Spinal cord (tissue), 10 donors: ENCODE measurements at places on chromosomes 3 and 15. TPM values are rescaled to one million over a fixed set of nuclear protein-coding genes. Genes with fewer than 3 reads are reported as not detected.

- H3K36me3 ChIP-seq = peaks cover 67% of the 10 kb centered on the region
- H3K27ac ChIP-seq = no peak overlapping the region
- peaks cover 22% of the 10 kb centered on the region for H3K4me1 ChIP-seq
- H3K4me3 ChIP-seq = no peak overlapping the region
- no peak for DNase-seq
Observed at GRCh38 chr15:65095011-65095746, 18.6 kb downstream of the KBTBD13 start.

DNA sequence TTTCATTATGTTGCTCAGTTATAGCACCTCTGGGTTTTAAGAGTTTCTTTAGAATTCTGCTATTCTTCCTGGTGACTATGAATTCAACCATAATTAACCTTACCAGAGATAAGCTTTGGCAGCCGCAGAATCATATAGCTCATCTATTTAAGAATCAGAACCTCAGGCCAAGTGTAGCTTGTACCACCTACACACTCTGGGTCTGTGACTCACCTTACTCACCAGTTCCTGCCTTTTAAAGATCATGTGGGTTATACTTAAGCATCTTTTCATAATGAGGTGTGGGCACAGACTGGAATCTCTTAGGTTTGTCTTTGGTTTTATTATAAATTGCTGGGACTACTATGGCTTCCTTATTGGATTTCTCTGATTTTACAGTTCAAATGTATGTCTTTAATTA lies 21.9 kb downstream of the CDV3 start:
- DNase-seq = no peak
- no peak overlapping the region for H3K27ac ChIP-seq
- no peaks in the 10 kb centered on the region for H3K36me3 ChIP-seq
- no peaks in the 10 kb centered on the region for H3K27me3 ChIP-seq

GRCh38 chr3:156978481-156978961 lies 152.4 kb downstream of the LEKR1 start:
- no peaks in the 10 kb centered on the region for H3K27me3 ChIP-seq
- H3K4me3 ChIP-seq = no peak overlapping the region
- DNase-seq = no peak
- H3K36me3 ChIP-seq = no peaks in the 10 kb centered on the region
- H3K4me1 ChIP-seq = no peaks in the 10 kb centered on the region
- H3K27ac ChIP-seq = no peak overlapping the region

DNA sequence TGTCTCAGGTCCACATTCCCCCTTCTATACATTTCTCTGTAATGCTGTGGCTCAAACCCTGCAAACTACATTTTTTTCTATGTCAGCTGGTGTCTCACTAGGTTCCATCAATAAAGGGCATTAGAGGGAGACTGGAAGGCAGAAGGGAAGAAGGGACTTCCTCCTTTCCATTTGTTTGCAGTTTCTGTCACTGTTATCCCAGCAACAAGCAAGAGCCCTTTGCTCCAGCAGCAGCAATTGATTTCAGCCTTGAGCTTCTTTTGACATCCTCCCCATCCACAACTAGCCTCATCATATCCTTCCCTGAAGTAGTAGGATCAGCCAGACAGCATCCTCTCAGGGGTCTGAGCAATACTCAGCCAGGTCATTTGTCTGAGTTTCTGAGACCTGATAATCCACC lies 5.3 kb upstream of the NCK1 start:
- H3K27ac ChIP-seq = no peak overlapping the region
- no peaks in the 10 kb centered on the region for H3K36me3 ChIP-seq
- H3K4me1 ChIP-seq = peaks cover 8% of the 10 kb centered on the region

GRCh38 chr3:48215876-48216275 lies 7.4 kb upstream of the CAMP start:
- H3K27ac ChIP-seq = peak overlapping the region; percentile 67
- H3K4me3 ChIP-seq = no peak overlapping the region
- H3K27me3 ChIP-seq = no peaks in the 10 kb centered on the region
- no peak for DNase-seq
- peaks cover 11% of the 10 kb centered on the region for H3K4me1 ChIP-seq

DNA sequence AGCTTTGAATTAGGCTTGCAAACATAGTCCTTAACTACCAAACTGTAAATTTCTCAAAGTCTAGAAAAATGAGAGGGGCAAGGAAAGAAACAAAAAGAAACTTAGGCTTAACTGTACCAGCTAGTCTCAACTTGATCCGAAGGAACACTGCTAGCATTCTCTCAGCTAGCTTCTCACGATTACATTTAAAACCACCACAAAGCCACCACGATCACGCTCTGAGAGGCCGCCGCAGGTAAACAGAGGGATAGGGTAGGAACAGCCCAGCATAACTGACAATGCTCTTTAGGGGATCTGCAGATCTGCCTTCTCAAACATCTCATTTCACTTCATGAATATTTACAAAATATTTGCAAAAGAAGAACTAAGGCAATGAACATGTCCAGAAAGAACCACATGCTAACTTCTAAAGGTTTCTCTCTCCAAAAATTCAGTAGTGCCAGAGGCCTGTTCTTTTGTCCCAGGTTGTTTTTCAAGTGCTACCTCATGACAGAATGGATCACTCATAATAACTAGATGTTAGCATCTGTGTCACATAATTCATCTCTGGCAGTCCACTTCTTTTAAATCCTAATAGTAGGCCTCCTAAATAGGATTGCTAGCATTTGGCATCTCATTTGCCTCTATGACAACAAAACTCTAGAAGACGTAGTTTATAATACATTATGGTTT lies 18.9 kb downstream of the VGLL4 start:
- peaks cover 4% of the 10 kb centered on the region for H3K36me3 ChIP-seq
- peaks cover 10% of the 10 kb centered on the region for H3K4me1 ChIP-seq
- no peak overlapping the region for H3K4me3 ChIP-seq
- DNase-seq = no peak

DNA sequence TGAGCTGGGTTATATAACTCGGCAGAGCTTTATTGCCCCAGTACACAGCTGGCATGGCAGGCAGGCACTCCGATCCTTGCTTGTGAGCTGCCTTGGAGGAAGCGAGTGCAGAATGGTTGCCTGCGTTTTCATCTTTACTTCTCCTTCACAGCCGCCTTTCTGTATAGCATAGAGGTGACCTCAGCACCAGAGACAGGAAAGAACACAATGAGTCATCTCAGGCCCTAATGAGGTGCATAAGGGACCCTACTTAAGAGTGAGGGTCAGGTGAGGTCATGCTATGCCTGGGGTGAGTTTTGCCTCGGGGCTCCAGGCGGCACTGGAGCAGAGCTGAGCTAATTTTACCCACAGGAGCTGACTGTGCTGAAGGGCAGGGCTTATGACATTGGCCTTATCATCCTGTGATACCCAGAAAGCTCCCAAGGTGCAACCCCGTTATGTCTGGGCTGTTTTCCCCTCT lies 43.5 kb downstream of the LPP start:
- H3K4me3 ChIP-seq = no peak overlapping the region
- no peaks in the 10 kb centered on the region for H3K27me3 ChIP-seq
- no peak for DNase-seq
- H3K27ac ChIP-seq = no peak overlapping the region

- H3K4me1 ChIP-seq = no peaks in the 10 kb centered on the region
- no peak overlapping the region for H3K4me3 ChIP-seq
- H3K27ac ChIP-seq = no peak overlapping the region
- H3K36me3 ChIP-seq = no peaks in the 10 kb centered on the region
- no peaks in the 10 kb centered on the region for H3K27me3 ChIP-seq
Observed at GRCh38 chr3:57726397-57726796, 29.7 kb upstream of the SLMAP start.

DNA sequence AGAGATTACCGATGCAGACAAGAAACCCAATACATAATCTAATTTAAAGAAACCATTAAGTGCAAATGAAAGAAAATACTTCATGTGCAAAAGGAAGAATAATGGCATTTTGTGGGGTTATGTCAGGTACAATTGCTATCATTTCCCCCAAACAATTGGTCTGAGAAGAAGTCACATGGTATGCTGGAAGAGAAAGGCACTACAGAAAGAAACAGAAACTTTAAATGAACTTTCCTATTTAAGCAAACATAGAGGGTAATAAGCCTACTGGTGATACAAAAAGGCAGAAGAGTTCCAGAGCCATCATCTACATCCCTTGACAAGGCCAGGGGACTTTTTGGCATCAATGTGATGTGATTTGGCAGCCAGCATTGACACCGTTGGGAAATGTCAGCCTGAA lies 302.4 kb upstream of the WNT5A start:
- no peak overlapping the region for H3K4me3 ChIP-seq
- H3K36me3 ChIP-seq = no peaks in the 10 kb centered on the region
- DNase-seq = no peak
- H3K27me3 ChIP-seq = no peaks in the 10 kb centered on the region
- no peaks in the 10 kb centered on the region for H3K4me1 ChIP-seq
- no peak overlapping the region for H3K27ac ChIP-seq

GRCh38 chr3:48446425-48447193 lies at the start of gene ATRIP:
Gene ATRIP, plus strand, starts transcription at chr3:48446737. Its CDS starts 109 bp downstream, at chr3:48446846.
- H3K4me3 ChIP-seq = peak within 1 kb of the TSS; percentile 79
- peak within 1 kb of the TSS; percentile 85 for H3K27ac ChIP-seq
- H3K4me1 ChIP-seq = peaks cover 21% of the 10 kb centered on the region
- H3K27me3 ChIP-seq = no peaks in the 10 kb centered on the region
- peaks cover 32% of the 10 kb centered on the region for H3K36me3 ChIP-seq

- H3K36me3 ChIP-seq = no peaks in the 10 kb centered on the region
- no peaks in the 10 kb centered on the region for H3K27me3 ChIP-seq
- DNase-seq = no peak
- no peak overlapping the region for H3K27ac ChIP-seq
- H3K4me3 ChIP-seq = no peak overlapping the region
Observed at GRCh38 chr15:48025118-48025517, 95.7 kb upstream of the SLC24A5 start.

DNA sequence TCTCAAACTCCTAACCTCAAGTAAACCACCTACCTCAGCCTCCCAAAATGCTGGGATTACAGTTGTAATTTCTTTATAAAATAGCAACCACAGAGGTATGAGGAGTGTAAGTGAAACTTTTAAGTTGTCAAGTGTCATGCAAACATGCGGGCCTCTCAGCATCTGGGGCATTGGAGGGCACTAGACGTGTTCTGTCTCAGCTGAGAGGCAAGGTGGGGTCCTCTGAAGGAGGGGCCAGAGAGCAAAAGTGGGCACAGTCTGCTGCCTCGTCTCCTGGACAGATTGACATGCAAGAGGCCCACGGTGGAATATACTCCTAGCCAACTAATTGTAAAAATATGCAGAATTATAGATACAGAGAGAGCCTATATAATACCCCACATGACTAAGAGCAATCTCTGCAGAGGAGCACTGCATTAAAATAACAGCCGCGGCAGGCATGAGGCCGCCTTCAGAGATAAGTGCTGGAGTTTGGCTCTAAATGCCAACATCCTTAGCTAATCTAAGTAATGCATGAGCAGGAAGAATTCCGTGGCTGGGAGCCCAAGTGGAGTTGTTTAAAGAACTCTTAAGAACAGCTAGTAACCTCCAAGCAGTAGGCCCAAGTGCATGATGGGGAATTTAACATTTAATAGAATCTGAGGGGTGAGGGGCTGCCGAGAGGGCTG lies 87.8 kb upstream of the RNU6-1 start:
- H3K4me1 ChIP-seq = peaks cover 7% of the 10 kb centered on the region
- H3K36me3 ChIP-seq = no peaks in the 10 kb centered on the region
- H3K4me3 ChIP-seq = no peak overlapping the region
- no peak overlapping the region for H3K27ac ChIP-seq
- H3K27me3 ChIP-seq = no peaks in the 10 kb centered on the region
- DNase-seq = peak; percentile 77

GRCh38 chr3:55330756-55331155 lies 156.3 kb downstream of the WNT5A start:
- no peaks in the 10 kb centered on the region for H3K27me3 ChIP-seq
- H3K27ac ChIP-seq = no peak overlapping the region
- no peak overlapping the region for H3K4me3 ChIP-seq
- H3K36me3 ChIP-seq = no peaks in the 10 kb centered on the region
- no peaks in the 10 kb centered on the region for H3K4me1 ChIP-seq

DNA sequence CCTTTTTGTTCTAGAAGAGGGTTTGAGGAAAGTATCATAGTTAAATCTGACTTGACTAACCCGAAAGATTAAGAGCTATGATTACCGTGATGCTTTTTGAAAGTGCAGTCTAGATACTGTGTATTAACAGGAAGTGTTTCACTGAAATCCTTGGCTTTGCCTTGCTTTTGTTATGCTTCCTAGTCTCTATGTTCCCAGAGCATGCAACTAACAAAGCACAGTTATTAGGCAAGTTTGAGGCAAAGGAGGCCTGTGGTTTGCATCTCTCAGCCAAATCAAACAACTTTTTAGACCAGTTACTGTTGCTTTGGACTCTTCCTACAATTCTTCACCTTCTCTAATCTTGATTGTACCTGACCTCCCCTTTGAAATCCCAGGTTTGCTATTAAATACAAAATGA lies 3.9 kb downstream of the LXN start:
- H3K4me1 ChIP-seq = peaks cover 9% of the 10 kb centered on the region
- H3K4me3 ChIP-seq = no peak overlapping the region
- DNase-seq = no peak
- H3K36me3 ChIP-seq = peaks cover 5% of the 10 kb centered on the region
- no peaks in the 10 kb centered on the region for H3K27me3 ChIP-seq
- H3K27ac ChIP-seq = no peak overlapping the region

- no peak for DNase-seq
- H3K27ac ChIP-seq = no peak overlapping the region
- H3K4me3 ChIP-seq = no peak overlapping the region
- H3K36me3 ChIP-seq = no peaks in the 10 kb centered on the region
- no peaks in the 10 kb centered on the region for H3K4me1 ChIP-seq
Observed at GRCh38 chr3:108404368-108404767, 106.0 kb downstream of the MYH15 start.

DNA sequence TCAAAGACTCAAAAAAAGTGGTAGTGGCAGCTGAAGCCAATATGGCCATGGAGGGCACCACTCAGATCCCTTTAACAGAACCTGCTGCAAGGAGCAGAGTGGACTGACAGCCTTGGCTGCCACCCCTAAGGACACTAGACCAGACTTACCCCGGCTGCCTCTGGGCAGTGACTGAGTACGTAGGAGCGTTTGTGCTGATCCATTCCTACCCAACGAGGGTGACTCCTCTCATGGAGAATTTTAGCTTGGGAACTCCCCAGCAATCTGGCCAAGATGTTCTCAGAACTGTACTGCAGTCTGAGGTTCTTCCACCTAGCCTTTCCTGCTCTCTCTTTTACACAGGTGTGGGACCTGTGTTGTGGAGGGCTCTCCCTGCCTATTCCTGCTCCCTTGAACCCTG lies 22.1 kb downstream of the CLEC3B start:
- no peaks in the 10 kb centered on the region for H3K4me1 ChIP-seq
- no peak overlapping the region for H3K4me3 ChIP-seq
- H3K36me3 ChIP-seq = no peaks in the 10 kb centered on the region
- no peak for DNase-seq
- no peaks in the 10 kb centered on the region for H3K27me3 ChIP-seq

GRCh38 chr15:63109920-63110319 lies 11.7 kb upstream of the LACTB start:
- H3K4me3 ChIP-seq = no peak overlapping the region
- no peaks in the 10 kb centered on the region for H3K36me3 ChIP-seq

The LYZL4 gene
- total RNA-seq = not detected

The REC114 gene
- not detected for total RNA-seq

The CKMT1B gene
- 12.8 TPM for total RNA-seq

The ITPKA gene
- total RNA-seq = 1.2 TPM

The MAP1A gene
- 71.6 TPM for total RNA-seq

The ITIH4 gene
- 41.9 TPM for total RNA-seq

The CD200R1 gene
- 2.7 TPM for total RNA-seq

The UQCRC1 gene
- total RNA-seq = 186 TPM

The PRR23C gene
- not detected for total RNA-seq

The ROBO2 gene
- 196 TPM for total RNA-seq
